ENCODE measurements at places on chromosomes 16 and 17.

- no peak for DNase-seq
Measured at GRCh38 chr17:76405967-76406647, 21.7 kb downstream of the SPHK1 start.

- no peak for DNase-seq
Measured at GRCh38 chr17:9628509-9628908, 16.8 kb upstream of the USP43 start.

GRCh38 chr16:58499615-58500351 lies at the start of gene NDRG4:
TSS of gene NDRG4 (plus strand) at chr16:58500143. CDS start at chr16:58500249, 106 bp downstream.
- peak; percentile 74 for DNase-seq

- DNase-seq, result no peak
Measured at GRCh38 chr16:90026135-90026534, 6.9 kb upstream of the DBNDD1 start.

DNA sequence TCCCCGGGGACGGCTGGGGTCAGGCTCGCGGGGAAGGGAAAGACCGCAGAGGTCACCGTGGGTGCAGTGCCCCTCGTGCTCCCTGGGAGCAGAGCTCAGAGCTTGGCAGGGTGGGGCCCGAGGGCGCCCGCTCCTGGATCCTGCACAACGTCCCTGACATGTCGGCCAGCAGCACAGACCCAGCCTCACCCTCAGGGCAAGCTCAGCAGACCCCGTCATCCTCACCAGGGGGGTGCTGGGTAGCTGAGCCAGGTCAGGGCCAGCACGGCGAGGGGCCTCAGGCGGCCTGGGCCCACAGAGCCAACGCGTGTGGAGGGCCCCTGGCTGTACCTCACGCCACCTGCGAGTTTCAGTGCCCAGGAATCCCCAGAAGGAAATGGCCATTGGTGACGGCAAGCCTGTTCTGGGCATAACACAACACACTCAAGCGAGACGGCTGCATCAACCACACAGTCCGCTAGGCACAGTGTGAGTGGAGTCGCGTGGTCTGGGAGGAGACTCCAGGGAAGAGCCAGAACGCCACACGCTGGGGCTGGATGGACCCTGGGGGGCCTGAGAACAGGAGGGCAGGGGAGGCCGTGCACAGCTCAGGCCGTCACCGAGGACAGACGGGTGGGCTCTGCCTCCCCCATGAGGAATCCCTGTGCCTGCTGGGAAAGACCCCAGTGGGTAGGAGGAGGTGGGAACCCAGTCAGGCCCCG lies 60.3 kb downstream of the ZNF778 start:
- DNase-seq, result no peak

All from urinary bladder (tissue), 4 donors.